ENCODE measurements at places on chromosomes 6 and 20.
A peak's percentile ranks its signal among the peaks of the same experiment; 100 is the strongest.

DNA sequence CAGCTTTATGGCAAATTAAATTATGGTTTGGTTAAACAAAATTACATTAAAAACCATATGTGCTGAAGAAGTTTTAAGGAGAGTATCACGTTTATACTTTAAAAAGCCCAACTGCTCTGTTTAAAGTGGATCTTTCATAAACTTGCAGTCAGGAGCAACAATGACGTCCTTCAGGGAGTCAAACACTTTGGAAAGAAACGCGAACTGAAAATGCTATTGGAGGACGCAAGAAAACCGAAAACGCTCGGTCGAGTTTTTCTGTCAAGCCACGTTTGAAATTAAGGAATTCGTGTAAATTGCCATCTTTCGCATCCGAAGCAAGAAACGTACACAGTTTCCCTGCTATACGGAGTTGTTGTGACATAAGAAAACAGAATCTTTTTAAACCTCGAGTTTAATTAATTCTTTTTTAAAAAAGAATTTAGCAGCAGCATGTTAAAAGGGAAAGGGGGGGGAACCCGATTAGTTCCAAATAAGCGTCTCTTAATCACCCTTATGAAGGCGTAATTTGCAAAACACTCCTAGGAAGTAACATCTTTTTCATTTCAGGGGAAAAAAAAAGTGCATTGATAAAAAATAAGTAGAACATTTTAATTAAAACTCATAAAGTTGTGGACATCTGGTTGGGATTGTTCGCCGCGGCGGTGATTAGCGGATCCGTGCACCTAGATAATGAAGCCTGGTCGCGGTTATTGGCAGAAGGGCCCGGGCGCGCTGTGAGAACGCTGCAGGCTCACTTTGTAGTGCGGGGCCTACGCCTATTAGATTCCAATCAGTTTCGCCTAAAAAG lies 295.4 kb downstream of the TFAP2C start:
- DNase-seq, result no peak

DNA sequence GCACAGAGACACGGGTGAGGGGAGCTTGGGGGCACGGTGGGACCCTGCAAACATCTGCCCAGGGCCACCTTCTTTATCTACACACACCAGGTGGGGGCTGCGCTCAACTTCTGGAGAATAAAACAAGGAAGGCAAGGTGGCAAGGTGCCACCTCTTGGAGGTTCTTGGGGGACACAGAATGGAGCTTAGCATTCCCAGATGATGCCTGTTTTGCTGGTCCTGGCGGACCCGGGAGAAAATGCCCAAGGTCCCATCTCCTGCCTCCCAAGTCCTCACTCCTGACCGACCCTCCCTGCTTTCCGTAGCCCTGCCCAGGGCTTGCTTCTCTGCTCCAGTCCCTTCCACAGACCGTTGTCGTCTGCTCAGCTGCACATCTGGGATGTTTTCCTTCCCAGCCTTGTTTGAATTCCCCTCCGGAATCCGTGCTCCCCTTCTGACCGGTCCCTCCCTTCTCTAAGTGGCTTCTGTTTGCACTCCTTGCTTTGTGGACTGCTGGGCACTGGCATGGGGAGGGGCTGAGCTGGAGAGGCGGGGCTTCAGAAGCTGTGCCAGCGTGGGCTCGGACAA lies 13.1 kb downstream of the ITPR3 start:
- DNase-seq, result no peak

GRCh38 chr6:91482498-91482897 lies 895.6 kb upstream of the MAP3K7 start:
- no peak for DNase-seq

DNA sequence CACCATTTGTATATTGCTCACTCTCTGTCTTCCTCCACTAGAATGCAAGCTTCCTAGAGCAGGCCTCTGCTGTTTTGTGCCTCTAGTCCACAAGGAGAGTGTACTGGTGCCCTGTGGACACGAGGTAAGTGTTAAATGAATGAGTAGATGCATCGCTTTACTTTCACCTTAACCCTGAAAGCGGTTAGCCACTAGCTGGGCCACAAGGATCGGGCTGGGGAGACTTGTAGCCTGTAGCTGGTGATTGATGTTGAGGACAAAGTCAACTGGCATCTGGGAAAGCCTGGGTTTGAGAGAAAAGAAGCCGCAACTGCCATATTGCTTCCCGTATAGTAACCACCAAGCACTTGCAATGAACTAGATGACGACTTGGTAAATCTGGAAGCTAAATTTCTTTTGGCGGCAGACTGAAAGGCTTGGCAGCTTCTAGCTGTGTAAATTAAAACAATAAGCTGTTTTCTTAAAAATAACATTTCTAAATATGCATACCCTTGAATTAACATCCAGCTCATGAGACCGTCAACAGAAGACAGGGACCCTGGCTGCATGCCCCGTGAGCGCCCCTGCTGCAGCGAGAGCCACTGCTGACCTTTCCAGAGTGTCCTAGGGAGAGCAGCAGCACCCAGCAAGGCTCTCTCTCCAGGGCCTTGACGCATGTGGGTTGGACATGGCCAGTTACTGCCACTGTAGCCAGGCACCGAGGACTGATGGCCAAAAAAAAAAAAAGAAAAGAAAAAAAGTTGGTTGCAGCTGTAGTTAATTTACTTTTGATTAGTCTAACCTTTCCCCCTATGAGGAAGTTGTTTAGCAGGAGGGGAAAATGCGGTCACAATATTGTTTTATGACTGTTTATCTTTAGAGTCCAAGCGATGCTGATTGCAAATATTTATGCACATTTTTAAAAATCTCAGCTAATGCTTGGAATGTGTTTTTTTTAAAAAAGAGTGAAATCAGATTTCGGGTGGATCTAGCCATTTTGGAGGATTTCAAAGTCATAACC lies 315.1 kb downstream of the TFAP2C start:
- no peak for DNase-seq

GRCh38 chr6:31092769-31093505 lies 19.4 kb downstream of the C6orf15 start:
- no peak for DNase-seq

DNA sequence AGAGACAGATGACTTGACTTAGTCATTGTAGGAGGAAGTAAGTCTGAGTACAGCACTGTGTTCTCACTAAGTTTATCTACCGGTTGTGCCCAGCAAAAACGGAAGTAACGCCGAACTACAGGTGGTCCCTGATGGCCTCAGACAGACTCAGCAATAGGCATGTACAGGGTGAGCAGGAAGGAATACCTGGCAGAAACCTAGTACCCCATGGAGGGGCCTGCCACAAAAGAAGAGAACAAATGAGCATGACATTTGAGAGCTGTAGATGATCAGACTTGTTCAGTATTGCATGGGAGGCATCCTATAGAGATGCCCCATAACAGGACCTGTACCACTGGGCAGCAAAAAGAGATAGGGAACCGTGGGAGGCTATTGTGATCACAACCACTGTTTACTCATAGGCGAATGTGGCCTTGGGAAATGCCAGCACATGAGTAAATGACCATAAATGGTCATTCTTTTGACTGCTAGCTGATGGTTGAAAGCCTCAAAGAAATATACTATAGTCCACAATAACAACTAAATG lies 106.4 kb upstream of the TAB2 start:
- DNase-seq, result peak; percentile 39

- no peak for DNase-seq
Measured at GRCh38 chr6:53858196-53858595, 63.4 kb downstream of the LRRC1 start.

- no peak for DNase-seq
Measured at GRCh38 chr20:11248687-11249638, 575.2 kb upstream of the JAG1 start.

GRCh38 chr6:37095997-37096396 lies 74.0 kb upstream of the PIM1 start:
- DNase-seq, result no peak

DNA sequence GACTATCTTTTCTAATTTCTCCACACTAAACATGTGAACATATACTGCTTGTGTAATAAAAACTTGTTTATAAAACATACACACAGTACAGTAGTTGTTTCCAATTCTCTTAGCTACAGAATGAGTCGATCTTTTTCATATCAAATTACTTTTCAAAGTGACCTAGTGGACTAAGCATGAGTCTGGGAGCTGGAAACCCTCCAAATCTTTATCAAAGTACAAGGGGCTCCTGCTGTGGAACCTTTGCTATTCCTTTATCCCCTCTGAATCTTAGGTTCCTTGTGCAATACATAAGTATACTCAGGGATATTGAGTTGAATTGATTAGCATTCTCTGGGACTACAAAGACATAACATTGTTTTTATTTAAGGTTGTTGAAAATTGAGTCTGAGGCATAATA lies 48.7 kb upstream of the TAB2 start:
- DNase-seq, result no peak

DNA sequence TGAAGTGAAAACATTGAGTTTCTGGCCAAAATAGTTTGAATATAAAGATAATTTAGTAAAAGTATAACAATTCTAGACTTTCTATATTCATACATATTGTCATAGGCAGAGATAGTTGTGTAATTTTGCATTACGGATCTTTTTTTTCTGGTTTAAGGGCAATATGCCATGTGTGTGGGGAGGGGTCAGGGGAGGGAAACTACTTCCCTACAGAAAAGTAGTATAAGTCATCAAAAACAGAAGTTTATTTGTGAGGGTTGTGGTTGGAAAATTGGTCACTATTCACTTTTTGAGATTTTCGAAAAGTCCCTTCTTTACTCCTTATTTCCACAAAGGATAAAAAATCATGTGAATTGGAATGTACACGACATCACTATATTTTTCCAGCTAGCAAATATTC lies 288.2 kb upstream of the PREP start:
- no peak for DNase-seq

DNA sequence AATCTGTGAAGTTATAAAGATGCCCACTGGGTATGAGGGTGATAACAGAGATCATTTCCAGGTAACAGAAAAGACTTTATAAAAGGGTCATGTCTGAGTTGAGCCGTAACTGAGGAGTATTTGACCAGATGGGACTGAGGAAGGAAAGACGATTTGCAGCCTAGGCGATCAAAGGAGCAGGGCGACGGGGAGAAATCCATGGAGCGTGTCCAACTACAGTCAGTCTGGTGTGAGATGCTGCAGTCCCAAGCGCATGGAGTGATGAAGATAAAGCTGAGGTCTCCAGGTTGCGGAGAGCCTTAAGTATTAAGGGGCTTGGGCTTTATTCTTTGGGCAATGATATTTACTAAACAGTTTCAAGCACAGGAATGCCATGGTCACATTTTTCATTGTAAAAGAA lies 166.7 kb downstream of the PRKN start:
- DNase-seq, result no peak

GRCh38 chr6:101509536-101509935 lies 116.0 kb downstream of the GRIK2 start:
- no peak for DNase-seq

- DNase-seq, result no peak
Measured at GRCh38 chr6:153563001-153563400, 431.9 kb upstream of the RGS17 start.

- no peak for DNase-seq
Measured at GRCh38 chr6:43199912-43200311, 17.9 kb downstream of the CUL9 start.

DNA sequence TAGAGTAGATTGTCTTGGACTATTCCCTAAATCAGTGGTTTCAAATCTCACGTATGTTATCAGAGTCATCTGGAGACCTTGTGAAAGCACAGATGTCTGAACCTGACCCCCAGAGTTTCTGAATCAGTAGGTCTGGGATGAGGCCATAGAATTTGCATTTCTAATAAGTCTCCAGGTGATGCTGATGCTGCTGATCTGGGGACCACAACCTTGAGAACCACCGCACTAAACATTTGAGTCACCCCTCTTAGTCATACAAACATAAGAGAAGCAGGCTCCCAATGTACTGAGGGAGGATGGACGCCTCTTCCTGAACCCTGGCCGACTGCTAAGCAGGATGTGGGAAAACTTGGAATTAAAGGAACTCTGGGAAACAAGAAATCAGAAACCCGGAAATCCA lies 187.8 kb upstream of the PRDM1 start:
- DNase-seq, result no peak

- DNase-seq, result no peak
Measured at GRCh38 chr6:51479296-51479695, 608.1 kb downstream of the PKHD1 start.

DNA sequence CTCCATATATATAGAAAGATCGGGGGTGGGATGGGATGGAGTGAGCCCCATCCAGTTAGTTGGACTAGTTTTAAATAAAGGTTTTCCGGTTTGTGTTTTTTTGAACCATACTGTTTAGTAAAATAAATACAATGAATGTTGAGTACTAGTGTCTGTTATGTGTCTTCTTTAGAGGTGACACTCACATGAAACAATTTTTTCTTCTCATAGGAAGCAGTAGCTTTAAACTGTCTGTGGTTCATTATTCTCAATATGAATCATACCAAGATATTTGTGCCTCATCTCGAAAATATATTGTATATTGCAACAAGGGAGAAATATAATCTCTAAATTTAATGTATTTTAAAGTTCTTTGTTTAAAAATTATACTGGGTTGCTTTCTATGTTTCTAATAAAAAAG lies 33.4 kb downstream of the HSF2 start:
- no peak for DNase-seq

- no peak for DNase-seq
Measured at GRCh38 chr6:117118490-117118889, 146.9 kb upstream of the VGLL2 start.

- no peak for DNase-seq
Measured at GRCh38 chr6:115358616-115359015, 702.1 kb downstream of the FRK start.

DNA sequence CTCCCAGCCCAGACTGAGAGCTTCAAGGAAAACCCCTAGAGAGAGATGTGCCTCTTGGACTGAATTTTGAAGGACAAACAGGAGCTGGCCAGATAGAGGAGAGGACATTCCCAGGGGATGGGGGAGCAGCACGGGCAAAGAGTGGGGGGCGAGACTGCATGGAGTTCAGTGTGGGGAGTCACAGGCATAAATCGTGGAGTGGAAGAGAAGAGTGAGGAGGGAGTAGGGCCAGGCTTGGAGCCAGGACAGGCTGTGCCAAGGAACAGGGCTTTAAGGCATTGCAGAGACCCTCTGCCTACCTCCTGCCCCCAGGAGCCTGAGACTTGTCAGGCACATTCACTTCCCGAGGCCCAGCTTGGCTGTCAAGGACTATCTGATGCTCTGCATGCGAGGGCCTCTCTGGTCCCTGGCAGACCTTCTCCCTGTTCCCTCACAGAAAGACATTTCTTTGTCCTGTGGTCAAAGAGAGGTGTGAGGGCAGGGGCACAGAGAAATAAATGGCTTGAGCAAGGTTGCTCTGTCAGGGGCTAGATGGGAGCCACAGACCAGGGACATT lies 5.2 kb upstream of the SLC22A7 start:
- DNase-seq, result no peak

GRCh38 chr6:130417951-130418350 lies 52.1 kb downstream of the TMEM200A start:
- no peak for DNase-seq

DNA sequence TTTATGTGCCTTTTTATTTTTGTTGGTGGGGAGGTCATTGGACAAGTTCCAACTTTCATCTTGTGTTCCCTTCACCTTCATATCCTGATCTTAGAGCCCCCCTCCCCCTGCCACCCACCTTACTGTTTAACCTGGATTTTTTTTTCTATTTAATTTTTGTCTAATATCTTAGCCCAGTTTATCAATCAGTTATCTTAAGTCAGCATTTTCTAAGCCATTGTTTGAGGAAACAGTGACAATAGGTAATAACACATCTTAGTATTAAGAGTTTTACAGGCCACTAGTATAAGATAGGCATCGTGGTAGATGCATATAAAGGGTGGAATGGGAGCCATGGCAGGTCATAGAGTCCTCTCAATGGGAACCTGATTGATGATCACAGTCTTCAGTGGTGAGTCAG lies 2.4 kb downstream of the ABT1 start:
- no peak for DNase-seq

- DNase-seq, result no peak
Measured at GRCh38 chr6:37779902-37780628, 39.5 kb upstream of the ZFAND3 start.

GRCh38 chr6:11384531-11385309 lies 152.3 kb upstream of the NEDD9 start:
- no peak for DNase-seq

Measured in memory B cell (primary cell).